ENCODE measurements at places on chromosomes 1 and 21.

GRCh38 chr21:44510508-44511218 is 29.3 kb downstream of the KRTAP10-1 start:
- DNase-seq: no peak

- DNase-seq: no peak
Measured at GRCh38 chr1:23171181-23171755, 2.6 kb upstream of the LUZP1 start.

DNA sequence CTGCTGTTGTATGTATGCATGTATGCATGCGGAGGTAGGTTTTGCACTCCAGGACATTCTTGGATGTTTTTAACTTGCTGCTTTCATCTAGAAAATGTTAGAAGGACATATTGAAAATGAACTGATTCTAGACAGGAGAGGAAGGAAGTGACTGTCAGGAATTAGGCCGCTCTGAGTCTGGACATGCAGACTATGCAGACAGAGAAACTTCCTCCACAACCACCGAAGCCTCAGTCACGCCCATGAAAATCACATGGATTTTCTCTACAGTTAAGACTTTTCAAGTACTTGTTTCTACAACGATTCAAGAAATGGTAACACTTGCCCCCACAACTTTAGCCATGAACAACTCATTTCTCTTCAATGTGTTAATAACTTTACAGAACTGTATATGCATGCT is 211.1 kb downstream of the SMYD3 start:
- DNase-seq: no peak

GRCh38 chr1:108703939-108704338 is 8.8 kb upstream of the FNDC7 start:
- no peak for DNase-seq

GRCh38 chr1:16438924-16439323 is 1.6 kb upstream of the NECAP2 start:
- no peak for DNase-seq

DNA sequence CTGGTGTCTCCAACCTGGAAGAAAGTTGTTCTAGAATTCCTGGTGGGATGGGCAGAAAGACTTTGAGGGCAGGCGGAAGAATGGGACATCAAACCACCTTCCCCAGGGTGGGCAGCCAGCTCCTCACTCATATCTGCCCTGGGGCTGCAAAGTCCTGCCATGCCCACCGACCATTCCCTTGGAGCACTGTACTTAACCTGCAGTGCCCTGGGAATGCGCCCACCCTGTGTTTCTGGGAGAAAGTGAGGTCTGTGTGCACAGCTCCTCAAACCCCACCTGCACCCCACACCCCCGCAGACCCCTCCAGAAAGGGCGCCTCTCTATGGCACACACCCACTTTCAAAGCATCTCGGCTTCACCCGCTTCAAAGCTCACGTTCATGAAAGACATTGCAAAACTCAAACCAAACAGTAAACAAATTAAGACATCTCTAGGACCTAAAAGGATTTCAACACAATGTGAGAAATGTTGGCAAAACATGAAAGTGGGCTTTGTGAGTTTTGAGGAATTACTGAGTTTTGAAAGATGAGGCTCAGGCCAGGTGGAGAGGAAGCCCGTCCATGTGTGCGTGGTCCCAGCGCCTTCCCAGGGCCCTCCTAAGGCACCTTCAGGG is 25.1 kb downstream of the KRTAP10-1 start:
- DNase-seq: no peak

DNA sequence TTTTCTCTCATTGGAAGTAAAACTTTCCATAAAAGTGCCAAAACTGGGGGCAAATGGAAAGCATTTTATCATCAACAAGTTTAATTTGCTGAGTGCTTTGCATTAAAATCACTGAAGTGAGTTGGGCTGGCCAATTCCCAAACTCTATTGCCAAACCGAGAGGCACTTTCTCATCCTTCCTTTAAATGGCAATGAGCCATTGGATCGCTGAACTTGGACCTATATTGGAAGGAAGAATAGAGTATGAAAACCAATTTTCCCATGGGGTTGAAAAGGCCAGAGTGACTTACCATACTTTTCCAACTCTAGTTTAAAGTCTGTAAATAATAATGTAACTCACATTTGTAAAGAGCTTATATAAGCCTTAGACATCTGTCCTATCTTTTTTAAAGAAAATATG is 189.1 kb upstream of the C1orf87 start:
- DNase-seq: no peak

GRCh38 chr1:185091480-185091879 is 46.1 kb downstream of the RNF2 start:
- DNase-seq: no peak

DNA sequence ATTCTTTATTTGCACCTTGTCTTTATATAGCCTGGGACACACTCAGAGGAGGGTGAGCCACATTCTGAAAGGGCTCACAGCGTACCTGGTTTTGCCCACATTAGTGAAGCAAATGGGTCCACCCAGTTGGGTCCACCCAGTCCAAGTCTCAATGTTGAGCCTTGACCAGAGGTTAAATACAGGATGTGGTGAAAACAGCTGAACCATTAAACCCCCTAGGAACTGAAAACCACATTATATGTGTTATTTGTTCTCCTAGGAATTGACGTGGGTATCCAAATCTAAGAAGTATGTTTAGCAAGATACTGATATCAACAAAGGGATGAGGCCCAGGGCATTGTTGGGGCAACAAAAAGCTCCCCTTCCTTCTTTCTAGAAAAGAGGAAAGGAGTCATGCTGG is 83.8 kb downstream of the SETD4 start:
- no peak for DNase-seq

- no peak for DNase-seq
Measured at GRCh38 chr1:19341201-19342061, 29.3 kb downstream of the SLC66A1 start.

DNA sequence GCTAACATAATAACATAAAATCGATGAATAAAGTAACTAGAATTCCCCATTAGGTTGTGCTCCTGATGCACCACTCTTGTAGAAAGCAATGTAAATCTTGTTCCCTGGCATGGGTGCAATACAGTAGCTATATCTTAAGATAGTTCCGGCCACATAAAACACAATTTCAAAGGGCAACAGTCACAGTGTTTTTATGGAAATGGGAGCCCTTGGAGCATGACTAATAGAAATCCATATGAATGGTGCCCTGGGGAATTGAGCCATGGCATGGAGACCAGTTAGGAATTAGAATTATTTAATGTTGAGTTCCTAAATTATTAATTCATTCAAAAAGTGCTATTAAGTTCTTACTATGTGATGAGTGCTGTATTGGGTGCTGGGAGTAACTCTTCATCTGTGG is 118.7 kb downstream of the KCNK2 start:
- DNase-seq: no peak

DNA sequence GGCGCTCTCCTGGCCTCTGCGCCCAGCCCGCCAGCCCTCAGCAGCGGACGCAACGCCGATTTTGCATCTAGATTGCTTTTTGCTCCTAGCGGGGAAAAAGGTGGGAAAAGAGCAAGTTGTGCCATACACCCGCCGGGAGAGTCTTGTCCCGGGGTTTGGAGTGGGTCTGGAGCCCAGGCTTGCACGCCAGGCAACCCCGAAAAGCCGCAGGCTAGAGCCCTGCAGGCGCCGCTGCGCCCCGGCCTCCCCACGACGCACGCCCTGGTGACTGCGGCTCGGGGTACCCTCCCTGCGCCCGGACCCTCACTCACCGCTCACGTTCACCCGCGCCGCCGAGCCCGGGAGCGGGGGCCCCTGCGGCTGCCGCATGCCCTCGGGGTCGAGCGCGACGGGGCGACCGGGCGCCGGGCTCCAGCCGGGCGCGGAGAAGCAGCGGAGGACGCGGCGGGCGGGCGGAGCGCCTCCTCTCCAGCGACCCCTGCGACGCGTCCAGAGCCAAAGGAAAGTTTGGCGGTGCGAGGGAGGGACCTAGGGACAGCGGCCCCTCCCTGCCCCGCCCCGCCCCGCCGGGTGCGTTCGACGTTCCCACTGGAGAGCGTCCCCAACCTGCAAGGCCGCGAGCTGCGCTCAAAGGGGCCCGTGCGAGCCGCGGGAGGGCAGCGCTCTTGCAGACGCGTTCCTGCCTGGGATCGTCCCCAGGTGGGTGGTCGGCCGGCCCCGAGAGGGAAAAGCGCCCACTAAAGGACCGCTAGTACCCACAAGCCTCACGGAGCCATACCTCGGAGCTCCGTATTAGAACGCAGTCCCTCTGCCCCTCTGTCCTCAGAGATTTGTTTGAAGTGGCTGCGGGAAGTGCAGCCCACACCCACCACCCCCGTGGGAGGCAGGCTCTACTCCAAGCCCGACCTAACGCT is at the start of gene LPAR3:
LPAR3 (minus strand) TSS at position 502 of the 914 bp plus-strand sequence. CDS start 27,086 bp downstream, outside the sequence.
- DNase-seq: no peak

- peak; percentile 68 for DNase-seq
Measured at GRCh38 chr1:234865171-234866006, 255.4 kb upstream of the IRF2BP2 start.

Data from coronary artery (tissue), 2 donors.